Spleen (tissue), 13 donors: ENCODE measurements at places on chromosomes 2 and 18.

- no peak for DNase-seq
Observed at GRCh38 chr2:3272761-3273160, 104.9 kb downstream of the EIPR1 start.

DNA sequence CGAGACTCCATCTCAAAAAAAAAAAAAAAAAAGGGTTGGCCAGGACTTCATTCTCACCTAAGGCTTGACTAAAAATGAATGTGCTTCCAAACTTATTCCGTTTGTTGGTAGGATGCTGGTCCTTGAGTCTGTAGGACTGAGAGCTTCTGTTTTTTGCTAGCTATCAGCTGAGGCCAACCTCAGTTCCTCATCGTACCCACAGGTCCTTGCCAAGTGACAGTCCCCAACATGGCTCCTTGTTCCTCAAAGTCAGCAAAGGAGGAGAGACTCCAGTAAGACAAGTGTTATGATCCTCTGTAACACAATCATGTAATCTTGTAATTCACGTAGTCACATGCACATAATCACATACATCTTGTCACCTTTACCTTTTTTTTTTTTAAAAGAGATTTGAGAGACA is 37.0 kb downstream of the HAUS1 start:
- no peak for DNase-seq

DNA sequence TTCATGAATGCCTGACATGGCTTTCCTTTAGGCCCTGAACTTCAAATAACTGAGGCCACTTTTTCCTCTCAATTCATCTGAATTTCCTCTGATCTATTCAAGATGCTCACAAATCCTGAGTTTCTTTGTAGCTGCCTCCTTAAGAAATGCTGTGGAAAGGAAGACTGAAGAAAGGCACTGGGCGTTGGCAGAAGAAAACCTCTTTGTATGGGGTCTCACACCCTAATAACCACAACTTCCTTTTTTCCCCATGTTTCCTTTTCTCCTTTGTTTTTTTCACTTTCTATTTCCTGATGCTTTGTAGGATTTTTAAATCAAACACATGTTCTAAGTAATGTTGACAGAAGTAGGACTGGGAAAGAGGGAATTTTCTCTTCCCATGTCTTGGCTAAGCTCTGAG is 447.4 kb downstream of the CMPK2 start:
- DNase-seq, result no peak

GRCh38 chr2:62465741-62466502 is 40.1 kb downstream of the TMEM17 start:
- DNase-seq, result no peak

DNA sequence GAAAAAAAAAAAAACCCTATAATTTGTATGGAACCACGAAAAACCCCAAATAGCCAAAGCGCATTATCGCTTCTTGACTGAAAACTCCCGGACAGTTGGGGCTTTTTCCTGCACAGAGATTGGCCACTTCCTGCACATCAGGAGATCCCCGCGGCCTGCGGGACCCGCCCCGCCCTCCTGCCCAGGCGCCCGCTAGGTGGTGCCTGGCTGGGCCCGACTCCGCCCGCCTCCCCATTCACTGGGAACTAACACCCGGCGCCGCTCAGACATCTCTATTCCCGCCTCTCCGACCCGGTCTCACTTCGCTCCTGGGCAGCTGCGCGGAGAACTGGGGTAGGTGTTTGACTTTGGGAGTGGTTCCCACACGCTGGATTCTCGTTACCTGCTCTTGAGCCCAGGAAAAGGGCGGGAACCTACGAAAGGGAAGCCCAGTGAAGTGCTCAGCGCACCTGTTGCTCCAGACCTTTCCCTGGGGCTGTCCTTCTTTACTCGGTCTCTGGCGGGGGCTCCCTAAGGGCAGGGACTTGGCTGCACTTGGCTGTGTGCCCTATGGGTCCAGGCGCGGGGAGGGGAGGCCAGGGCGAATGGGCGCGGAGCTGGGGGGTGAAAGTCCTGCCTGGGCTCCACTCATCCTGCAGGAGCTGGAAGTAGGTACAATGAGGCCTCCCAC is at the start of gene HMSD:
Gene HMSD (plus strand): TSS at position 234 of the 670 bp plus-strand sequence. CDS start 4,155 bp downstream, outside the sequence.
- DNase-seq, result peak; percentile 88

GRCh38 chr2:3128786-3129185 is 248.8 kb downstream of the EIPR1 start:
- DNase-seq, result no peak

DNA sequence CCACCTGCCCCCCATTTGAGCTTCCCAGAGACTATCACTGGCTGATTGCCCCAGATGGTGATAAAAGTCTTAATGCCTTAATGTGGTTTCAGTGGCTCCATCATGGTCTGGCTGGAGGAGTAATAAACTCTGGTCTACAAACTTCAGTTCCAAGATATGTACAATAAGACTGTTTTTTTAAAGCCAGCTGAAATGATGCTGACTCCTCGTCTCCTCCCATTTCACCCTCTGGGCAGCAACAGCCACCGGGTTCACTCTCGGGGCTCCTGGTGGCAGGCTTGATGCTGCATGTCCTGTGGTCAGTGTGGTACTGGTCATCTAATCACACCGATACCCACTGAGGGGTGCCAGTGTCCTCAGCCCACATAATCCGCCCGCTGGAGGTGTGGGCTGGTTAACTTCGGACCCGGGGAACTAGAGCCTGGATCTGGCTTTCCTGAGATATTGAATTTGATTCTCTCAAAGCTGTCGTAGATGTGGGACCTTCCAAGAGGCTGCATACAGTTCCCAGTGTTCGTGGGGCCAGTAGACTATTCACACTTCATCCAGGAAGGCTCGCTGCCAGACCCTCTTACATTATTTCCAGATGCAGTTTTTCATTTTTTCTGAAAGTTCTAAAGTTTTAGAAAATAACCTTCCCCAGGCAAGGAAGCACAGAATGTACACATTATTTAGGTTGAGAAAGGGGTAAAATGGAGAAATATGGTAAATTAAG is 95.3 kb downstream of the GALR1 start:
- DNase-seq, result no peak

- no peak for DNase-seq
Observed at GRCh38 chr2:141590620-141591019, 540.2 kb downstream of the LRP1B start.

- peak; percentile 72 for DNase-seq
Observed at GRCh38 chr2:192195548-192196418, 1.1 kb upstream of the TMEFF2 start.

GRCh38 chr2:188631037-188631809 is 339.5 kb downstream of the GULP1 start:
- no peak for DNase-seq

GRCh38 chr2:165112133-165112573 is 91.7 kb downstream of the SCN3A start:
- DNase-seq, result no peak

DNA sequence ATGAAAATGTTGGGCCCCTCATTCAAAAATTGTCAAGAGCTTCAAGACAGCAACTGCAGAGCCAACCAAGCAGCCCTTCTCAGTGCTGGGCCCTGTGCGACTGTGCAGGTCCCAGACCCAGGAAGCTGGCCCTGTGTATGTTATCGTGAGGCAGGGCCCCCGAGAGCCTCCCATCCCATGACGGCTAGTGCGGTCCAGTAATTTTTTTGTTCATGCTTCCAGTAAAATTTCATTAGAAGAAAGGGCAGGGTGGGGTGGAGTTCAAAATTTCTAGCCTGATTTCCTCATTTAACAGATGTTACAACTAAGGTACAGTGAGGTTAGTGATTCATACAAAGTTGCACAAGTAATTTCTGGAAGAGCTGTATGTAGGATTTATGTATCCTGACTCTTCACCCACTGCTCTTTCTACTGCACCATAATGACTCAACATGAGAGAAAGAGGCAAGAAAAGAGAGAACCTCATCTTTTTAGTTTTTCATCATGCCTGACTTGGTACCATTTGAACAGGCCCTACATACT is 105.5 kb downstream of the ZEB2 start:
- peak; percentile 80 for DNase-seq

DNA sequence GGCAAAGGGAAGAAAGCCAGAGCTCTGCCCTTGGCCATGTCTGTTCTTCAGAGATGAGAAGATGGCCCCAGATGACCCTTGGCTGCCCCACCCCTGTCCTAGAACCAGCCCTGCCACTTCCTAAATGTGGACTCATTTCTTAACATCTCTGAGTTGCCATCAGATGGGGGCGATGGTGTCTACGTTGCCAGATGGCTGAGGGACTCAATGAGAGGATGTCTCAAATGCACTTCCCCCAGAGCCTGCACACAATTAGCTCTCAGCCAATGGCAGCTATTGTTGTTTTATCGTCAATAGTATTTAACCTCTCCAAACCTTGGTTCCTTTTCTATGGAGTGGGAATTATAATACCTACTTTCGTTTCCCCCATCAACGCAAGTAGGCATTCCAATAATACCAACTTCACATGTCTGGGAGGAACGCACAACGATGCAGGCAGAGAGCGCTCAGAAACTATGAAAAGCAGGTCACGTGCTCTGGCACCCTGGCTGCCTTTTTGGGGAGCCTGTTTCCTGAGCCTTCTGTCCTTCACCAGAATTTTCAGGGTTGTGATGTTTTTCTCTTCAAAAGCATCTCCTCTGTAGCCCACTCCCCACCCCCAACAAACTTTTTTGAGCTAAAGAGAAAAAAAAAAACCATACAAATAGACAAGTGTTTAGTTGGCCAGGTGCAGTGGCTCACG is 100.3 kb downstream of the MCFD2 start:
- DNase-seq, result peak; percentile 24

DNA sequence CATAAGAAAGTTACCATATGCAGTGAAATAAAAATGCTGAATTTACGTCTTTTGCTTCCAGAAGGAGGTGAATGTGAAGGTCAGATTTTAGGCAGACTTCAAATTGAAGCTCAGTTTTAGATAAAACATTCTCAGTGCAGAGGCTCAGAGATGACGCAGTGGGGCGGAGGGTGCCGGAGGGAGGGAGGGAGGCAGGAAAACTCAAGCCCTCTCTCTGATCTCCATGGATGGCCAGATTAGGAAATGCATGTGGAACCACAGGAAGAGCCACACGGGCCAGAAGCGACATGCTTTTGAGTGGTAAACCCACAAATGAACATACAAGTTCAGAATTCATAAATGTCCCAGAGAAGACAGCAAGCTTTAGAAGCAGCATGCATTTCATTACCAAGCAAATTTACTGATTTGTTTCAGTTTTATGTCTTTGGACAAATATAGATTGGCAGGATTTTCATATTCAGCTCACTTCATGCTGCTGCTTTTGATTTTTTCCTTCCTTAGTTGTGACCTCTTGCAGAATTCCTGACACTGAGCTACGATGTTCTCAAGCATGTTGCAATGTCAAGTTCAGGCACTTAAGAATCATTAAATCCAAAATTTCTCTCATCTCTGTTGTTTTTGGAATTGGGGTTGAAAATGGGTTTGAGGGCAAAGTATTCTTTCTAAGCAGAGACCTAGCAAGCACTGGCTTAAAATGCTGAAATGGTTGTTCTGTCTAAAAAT is 29.7 kb upstream of the APCDD1 start:
- no peak for DNase-seq

GRCh38 chr18:42561521-42561920 is 554.0 kb downstream of the RIT2 start:
- DNase-seq, result no peak

DNA sequence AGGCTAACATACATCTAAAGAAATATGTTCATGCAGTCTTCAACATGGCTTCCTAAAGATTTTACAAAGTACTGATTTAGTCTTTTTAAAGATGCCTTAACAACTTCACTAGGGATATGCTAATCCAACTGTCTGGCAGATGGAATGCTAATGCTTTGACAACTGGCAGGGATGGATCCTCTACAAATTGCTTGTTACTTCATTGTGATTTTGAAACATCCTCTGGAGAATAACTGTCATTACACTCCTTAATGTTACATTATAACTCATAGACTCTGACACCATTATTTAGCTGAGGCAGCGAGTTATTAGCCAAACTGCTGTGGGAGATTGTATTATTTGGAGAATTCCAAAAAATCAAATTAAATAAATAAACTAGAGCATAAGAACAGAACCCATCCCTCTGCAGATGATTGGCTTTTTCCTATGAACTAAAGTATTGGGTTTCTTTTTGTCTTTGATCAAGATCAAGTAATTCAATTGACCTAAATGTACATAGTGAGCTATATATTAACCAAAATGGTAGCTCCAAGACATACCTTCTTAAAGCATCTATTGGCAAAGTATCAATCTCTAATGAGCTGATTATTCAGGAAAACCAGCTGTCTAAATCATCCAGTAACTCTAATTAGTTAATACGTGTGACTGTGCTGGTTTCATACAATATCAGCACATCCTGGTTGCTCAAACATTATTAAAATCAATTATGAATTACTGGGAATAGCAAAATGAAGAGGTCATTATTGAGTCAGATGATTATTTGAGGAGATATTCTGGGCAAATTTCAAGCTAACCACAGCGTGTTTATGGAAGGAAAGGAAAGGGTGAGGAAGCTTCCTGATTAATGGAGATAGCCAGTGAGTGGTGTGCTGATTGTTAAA is 321.3 kb upstream of the TFPI start:
- DNase-seq, result no peak

DNA sequence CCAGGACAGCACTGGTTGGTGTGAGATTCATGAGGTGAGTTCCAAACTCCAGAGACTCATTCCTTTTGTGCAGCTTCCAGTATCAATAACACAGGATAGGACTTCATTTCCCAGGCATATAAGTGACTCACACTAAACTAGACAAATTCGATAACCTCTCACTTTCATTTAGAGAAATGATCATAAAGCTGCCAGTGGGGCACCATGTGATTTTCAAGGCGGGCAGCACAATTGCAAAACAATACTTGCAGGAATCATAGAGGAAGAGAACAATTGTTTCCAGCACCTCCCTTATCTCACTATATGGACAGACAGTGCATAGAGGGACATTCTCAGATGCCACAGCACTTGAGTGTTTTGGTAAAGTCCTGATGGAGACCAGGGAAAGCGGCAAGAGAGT is 31.3 kb upstream of the DNAH7 start:
- no peak for DNase-seq

- DNase-seq, result no peak
Observed at GRCh38 chr2:231124838-231125568, at the start of gene HTR2B. TSS of gene HTR2B (minus strand) at chr2:231125042. CDS start at chr2:231123764, 1,278 bp downstream.

- no peak for DNase-seq
Observed at GRCh38 chr2:60855989-60856669, 25.2 kb upstream of the REL start.

- DNase-seq, result no peak
Observed at GRCh38 chr18:58344861-58345463, 283.9 kb downstream of the ALPK2 start.

- no peak for DNase-seq
Observed at GRCh38 chr2:233421091-233421816, 67.0 kb downstream of the DGKD start.

- DNase-seq, result no peak
Observed at GRCh38 chr2:18600255-18600613, 10.9 kb upstream of the NT5C1B start.
